Effector CD4-positive, alpha-beta T cell (primary cell): ENCODE measurements at places on chromosomes 6 and 20.

GRCh38 chr6:1103021-1103420, 208.9 kb upstream of the FOXQ1 start:
- no peak for DNase-seq

DNA sequence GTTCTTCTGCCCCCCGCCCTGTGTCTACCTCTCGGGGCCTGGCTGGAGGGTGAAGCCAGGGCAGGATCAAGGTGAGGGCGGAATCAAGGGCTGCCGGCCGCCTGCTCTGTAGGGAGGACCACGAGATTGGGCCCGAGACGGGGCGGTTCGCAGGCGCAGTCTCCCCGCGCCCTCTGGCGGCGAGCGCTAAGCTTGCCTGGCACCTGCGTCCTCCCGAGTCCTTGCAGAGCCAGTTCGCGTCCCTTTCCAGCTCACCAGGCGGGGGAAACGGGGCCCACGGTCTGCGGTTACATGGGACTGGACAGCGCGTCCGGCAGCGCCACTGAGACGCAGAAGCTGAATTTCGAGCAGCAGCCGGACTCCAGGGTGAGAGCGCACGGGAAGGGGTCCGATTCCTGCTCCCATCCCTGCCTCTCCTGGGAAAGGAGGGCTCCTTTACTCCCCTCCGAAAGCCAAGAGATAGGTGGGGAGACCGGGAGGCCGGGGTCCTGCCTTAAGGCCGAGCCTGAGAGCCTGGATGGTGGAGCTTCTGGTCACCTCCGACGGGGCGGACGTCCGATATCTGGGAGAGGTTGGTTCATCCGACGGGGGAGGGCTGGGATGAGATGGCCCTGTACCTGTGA, 3.6 kb upstream of the MATN4 start:
- DNase-seq, result peak; percentile 36

GRCh38 chr20:64067733-64068307, 4.8 kb downstream of the TCEA2 start:
- no peak for DNase-seq

DNA sequence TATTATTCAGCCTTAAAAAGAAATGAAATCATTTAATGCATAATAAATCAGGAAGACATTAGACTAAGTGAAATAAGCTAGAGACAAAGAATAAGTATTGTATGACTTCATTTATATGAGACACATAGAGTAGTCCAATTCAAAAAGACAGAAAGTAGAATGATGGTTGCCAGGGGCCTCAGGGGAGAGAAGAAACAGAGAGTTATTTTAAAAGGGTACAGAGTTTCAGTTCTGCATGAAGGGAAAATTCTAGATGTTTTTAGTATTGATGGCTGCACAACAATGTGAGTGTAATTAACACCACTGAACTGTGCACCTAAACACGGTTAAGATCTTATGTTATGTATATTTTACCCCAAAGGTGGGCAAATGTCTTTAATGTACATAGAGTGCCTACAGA, 1407.9 kb upstream of the MAP3K7 start:
- DNase-seq, result no peak

DNA sequence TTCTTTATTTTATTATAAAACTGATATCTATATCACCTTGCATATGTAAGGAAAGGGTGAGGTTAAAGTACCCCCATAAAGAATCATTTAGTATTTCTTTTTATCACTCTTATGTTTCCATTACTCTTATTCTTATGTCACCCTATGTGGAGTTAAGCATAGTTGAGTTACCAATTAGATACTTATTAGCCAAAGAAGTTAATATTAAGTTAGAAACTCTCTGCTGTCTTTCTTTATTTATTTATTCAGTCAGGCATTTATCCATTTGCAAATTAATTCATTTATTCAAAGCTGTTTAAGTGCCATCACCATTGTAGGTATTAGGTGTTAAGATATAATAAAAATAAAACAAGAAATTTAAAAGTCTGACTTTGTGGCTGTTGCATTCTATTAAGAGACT, 1279.1 kb upstream of the CITED2 start:
- no peak for DNase-seq

GRCh38 chr6:129679275-129679674, 30.7 kb downstream of the ARHGAP18 start:
- DNase-seq, result no peak

GRCh38 chr20:20440481-20440880, 72.6 kb downstream of the INSM1 start:
- DNase-seq, result no peak

- DNase-seq, result no peak
Observed at GRCh38 chr6:6803180-6803977, 214.9 kb downstream of the LY86 start.

- DNase-seq, result no peak
Observed at GRCh38 chr6:127243501-127243900, 23.2 kb upstream of the RNF146 start.
